PC-9 (cell line): ENCODE measurements at places on chromosomes 2 and 18.

GRCh38 chr2:45808294-45808800 is 156.9 kb downstream of the PRKCE start:
- DNase-seq = no peak
- no peak overlapping the region for H3K4me3 ChIP-seq
- H3K27ac ChIP-seq = no peak overlapping the region
- peaks cover 23% of the 10 kb centered on the region for H3K4me1 ChIP-seq
- H3K36me3 ChIP-seq = no peaks in the 10 kb centered on the region

DNA sequence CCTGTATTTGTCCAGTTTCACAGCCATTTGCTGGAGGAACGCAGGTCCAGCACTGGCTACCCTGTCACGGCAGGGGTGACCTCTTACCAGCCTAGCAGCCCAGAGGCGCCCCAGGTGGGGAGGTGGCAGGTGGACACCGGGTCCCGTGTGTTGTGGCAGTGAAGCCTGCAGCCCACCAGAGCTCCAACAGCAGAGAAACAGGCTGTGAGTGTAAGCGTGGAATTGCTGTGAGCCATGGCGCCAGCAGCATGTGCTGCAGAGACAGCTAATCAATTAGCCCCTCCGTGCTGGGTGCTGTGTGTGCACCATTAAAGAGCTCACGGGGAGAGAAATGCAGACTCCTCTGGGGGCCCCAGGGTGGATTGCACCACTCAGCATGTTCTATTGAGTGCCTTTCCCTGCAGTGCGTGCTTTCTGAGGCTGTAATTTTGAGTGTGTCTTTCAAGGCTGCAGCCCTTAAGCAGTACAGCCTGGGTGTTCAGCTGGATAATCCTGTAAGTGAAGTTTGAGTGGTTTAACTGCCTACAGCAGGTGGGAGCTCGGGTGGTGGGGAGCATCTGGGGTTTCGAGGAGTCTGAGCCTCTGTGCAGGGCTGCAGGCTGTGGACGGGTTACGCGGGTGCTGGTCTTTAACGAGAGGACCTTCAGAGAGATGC is 15.9 kb downstream of the RTP5 start:
- H3K4me3 ChIP-seq = no peak overlapping the region
- no peak overlapping the region for H3K27ac ChIP-seq
- H3K4me1 ChIP-seq = peaks cover 5% of the 10 kb centered on the region
- no peak for DNase-seq
- no peaks in the 10 kb centered on the region for H3K36me3 ChIP-seq

GRCh38 chr2:208255557-208256106 is 761 bp upstream of the IDH1 start:
- H3K4me3 ChIP-seq = peak overlapping the region; percentile 84
- H3K36me3 ChIP-seq = peaks cover 28% of the 10 kb centered on the region
- DNase-seq = no peak

DNA sequence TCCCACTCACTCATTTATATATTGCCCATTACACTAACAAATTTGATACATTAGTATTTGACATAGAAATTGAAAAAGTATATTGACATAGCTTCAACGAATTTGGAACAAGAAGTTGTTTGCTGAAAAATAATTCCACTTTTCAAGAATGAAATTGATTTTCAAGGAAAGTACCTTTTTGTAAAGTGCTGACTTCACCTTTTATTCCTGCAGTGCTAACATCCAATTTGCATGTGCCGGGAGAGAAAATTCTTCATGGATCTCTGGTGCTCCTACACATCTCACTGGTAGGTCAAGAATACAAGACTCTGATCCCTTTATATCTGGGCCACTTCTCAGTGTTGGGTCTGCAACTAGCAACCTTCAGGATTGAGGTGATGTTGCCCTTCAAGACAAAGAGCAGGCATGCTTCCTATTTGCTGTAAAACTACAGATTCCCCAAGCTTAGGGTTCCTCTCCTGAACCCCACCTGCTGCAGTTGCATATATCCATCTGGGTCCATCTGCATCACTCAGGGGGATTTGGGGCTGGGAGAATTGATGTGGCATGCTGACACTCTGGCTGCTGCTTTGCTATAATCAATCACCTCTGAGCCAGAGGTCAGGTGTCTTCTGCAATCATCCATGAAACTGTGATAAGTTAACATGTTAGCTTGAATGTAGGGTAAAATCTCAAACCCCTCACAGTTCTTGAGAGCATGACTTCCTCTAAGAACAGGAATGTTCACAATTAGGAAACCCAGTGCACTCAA is 108.4 kb upstream of the TTN start:
- no peaks in the 10 kb centered on the region for H3K27me3 ChIP-seq
- H3K4me3 ChIP-seq = no peak overlapping the region
- peaks cover 17% of the 10 kb centered on the region for H3K4me1 ChIP-seq
- DNase-seq = no peak
- no peak overlapping the region for H3K27ac ChIP-seq

GRCh38 chr2:37554155-37554510 is 117.3 kb downstream of the CDC42EP3 start:
- H3K4me1 ChIP-seq = peaks cover 25% of the 10 kb centered on the region
- no peaks in the 10 kb centered on the region for H3K36me3 ChIP-seq
- no peak for DNase-seq
- H3K27ac ChIP-seq = no peak overlapping the region
- H3K27me3 ChIP-seq = no peaks in the 10 kb centered on the region

- no peaks in the 10 kb centered on the region for H3K27me3 ChIP-seq
- DNase-seq = peak; percentile 91
- H3K4me1 ChIP-seq = peaks cover 32% of the 10 kb centered on the region
- H3K36me3 ChIP-seq = no peaks in the 10 kb centered on the region
- peak within 1 kb of the TSS; percentile 36 for H3K27ac ChIP-seq
These were observed at the start of gene CAPN13 for GRCh38 chr2:30807249-30807648. Gene CAPN13, minus strand, starts transcription at chr2:30807446. Its CDS starts 20,121 bp downstream, at chr2:30787325.

DNA sequence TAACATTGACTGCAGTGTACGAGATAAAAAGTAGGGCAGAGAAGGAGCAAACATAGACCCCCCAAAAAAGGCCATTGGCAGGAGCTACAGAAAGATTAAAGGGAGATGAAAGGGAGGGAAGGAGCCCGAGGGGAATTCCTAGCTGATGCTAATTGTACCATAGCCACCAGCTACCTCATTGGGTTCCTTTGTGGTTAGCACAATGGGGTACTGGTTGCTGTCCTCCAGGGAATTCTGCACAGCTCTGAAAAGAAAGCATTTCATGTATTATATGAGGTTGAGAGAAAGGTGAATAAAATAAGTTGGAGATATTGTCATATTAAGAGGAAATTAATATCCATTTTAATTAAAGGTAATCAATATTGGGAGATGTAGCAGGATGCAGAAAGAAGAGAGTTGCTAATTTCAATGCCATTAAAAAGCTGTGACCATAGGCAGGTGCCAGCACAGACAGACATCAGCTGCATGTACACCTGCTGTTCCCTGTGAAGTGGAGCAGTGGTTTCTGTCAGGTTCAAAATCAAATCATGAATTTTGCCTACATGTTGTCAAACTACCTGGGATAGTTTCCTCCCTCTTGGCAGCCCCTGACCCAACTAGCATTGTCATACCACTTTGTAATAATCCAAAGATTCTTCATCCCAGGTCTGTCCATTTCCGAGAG is 185.4 kb upstream of the DLGAP1 start:
- no peaks in the 10 kb centered on the region for H3K4me1 ChIP-seq
- no peak for DNase-seq
- H3K36me3 ChIP-seq = no peaks in the 10 kb centered on the region
- no peak overlapping the region for H3K4me3 ChIP-seq
- no peaks in the 10 kb centered on the region for H3K27me3 ChIP-seq
